Naive thymus-derived CD8-positive, alpha-beta T cell (primary cell): ENCODE measurements at places on chromosomes 3 and 15.

DNA sequence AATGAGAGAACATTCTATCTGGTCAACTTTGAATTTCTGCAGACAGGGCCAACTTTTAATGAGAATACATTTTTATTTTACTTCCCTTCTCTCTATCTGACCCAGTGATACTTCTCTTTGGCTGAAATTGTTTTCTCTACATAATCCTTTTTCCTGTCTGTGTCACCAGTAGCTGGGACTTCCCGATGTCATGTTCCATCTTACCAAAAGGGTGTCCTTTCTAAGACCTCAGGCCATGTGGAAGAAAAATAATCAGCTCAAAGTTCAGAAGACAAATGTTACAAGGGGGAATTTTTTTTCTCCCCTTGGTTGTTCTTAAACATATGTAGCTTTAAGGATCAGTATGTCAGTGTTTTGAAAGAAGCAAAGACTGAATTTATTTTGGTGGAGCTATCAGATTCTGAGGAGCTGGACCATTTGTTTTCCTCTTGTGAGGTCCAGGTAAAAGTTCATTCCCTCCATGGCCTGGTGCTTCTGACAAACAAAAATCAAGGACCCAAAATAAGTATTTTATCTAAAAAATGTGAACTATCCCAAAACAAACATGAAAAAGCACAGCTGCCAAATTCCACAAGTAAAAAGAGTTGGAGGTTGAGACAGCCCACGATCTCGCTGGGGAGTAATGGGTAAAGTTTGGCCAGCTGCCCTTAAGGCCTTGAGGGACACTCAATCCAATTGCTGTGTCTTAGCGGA is 859.4 kb upstream of the NR2F2 start:
- no peak for DNase-seq

DNA sequence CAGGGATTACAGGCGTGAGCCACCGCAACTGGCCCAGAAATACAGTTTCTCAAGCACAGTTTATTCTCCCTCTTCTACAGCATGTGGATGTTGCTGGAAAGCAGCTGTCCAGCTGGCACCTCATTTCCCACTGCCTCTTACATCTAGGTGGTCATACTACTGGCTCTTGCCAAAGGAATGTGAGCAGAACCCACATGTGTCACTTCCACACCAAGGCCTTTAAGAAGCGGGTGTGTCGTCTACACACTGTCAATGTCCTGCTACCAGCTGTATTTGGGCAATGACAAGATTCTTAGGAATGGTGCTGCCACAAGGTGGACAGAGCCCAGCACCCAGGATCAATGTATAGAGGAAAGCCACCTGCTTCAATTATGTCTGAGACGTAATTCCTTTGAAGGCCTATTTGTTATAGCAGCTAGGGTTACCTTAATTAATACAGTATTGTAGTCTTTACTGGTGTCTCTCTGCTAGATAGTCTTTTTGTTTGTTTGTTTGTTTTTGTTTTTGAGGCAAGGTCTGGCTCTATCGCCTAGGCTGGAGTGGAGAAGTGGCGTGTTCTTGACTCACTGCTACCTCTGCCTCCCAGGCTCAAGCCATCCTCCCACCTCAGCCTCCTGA is 15.1 kb upstream of the RAB7A start:
- DNase-seq, result no peak

DNA sequence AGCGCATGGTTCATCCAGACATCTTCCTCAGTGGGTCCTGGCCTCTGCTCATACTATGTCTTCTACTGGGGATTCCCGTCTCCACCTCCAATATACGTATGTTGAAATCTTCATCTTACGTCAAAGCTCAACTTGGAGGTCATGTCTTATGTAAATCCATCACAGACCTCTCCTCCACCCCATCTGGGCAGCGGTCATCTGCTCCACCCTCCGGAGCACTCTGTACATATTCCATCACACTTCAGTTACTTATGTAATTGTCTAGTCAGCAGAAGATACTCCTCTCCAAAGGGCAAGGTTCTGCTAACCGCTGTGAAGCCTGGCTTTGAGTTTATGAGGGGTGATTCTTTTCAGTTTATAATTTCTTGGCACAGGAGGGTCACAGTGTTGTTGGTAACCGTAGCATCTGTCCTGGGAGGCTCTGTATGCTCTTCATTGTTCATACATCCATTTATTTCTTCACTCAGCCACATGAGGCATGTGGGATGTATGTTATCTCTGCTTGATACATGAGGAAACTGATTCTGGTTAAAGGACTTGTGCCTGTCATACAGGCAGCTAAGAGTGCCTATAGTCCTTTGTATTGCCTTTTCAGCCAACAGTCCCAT is 22.1 kb downstream of the MAP2K1 start:
- DNase-seq, result no peak

DNA sequence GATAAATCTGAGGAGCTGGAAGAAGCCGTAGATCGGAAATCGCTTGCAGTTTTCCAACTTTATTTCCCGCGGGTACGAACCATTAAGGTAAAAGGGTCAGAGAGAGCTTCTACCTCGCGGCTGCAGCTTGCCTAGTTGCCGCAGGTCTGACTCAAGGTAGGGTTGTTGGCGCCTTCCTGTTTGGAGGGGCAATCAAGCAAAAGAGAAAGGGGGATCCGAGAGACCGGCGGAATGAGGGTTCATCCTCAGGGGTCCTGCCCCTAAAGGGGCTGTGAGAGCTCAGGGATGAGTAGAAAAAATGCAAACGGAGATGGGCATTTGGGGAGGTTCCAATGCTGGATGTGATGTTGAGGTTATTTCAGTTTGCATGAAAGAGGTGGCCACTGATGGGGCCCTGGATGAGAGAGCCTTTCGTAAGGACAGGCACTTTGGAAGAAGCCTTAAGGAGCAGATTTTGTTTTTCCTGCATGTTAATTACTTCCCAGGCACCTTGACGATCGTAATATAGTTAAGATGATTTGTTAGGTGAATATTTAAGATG is 265.4 kb downstream of the CGGBP1 start:
- no peak for DNase-seq

- no peak for DNase-seq
Measured at GRCh38 chr3:148773805-148774204, 53.8 kb upstream of the CPB1 start.

DNA sequence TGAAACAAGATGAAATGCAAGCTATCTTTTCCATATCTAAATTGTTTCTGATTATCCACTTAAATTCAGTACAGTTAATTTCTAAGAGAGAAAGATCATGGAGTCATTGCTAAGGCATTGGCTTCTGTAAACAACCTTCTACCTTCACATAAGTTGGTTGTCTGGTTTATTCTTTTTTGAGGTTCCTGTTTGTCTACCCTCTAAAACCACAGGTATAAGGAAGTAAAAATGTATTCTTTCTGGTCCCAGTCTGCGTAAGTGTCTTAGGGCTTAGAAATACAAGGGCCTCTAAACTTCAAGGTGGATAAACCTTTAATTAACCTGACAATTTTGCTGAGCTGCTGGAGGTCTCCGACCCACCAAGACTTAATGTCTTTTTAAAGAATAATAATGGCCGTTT is 3.6 kb upstream of the ATOSA start:
- DNase-seq, result peak; percentile 10

DNA sequence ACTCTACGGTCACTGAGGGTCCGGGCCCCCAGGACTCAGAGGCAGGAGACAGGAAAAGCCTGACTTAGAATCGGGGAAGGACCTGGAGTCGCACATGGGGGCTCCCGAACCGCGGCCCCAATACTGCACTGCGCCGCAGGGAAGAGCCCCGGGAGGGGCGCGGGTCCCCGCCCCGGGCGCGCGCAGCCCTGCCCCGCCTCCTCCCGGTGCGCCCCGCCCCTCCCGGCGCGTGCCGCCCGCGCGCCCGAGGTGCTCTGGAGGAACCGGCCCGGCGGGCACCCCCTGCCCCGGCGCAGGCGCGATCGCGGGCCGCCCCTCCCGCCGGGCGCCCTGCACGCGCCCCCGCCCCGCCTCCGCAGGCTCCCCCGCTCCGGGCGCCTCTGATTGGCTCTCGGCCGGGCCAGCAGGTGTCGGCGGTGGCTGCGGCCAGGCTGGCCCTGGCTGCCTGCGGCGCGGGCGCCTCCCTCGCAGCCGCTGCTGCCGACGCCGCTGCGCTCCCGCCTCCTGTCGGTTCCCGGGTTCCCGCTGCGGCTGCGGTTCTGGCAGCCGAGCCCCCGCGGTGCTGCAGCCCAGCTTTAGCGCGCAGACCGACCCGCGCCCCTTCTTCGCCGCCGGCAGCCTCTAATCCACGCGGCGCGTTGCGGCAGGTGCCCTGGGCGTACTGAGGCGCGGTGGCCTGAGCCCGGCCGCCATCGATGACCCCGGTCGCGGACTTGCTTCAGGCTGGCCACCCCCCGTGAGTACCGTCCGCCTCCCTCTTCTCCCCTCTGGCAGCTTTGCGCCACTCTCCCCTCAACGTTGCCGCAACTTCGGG is at the start of gene MYRIP:
MYRIP (plus strand) TSS at position 429 of the 814 bp plus-strand sequence. CDS start 91,208 bp downstream, outside the sequence.
- no peak for DNase-seq

DNA sequence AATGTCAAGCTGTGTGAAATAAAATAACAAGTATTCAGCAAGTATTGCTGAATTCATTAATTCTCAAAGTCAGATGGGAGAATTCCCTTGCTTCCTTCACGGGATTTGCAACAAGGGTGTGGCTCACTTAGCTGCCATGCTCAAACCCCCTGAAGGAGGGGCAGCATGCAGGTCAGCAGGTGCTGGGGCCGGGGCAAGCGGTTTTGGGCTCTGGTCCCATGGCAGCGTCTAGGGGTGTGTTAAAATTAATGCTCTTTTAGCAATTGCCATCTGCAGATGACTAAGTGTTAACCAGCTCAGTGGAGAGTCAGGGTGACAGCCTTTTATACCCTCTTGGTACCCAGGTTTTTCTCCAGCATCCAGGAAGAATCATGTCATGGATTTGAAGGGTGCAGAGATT is 40.0 kb upstream of the RBMS3 start:
- no peak for DNase-seq

DNA sequence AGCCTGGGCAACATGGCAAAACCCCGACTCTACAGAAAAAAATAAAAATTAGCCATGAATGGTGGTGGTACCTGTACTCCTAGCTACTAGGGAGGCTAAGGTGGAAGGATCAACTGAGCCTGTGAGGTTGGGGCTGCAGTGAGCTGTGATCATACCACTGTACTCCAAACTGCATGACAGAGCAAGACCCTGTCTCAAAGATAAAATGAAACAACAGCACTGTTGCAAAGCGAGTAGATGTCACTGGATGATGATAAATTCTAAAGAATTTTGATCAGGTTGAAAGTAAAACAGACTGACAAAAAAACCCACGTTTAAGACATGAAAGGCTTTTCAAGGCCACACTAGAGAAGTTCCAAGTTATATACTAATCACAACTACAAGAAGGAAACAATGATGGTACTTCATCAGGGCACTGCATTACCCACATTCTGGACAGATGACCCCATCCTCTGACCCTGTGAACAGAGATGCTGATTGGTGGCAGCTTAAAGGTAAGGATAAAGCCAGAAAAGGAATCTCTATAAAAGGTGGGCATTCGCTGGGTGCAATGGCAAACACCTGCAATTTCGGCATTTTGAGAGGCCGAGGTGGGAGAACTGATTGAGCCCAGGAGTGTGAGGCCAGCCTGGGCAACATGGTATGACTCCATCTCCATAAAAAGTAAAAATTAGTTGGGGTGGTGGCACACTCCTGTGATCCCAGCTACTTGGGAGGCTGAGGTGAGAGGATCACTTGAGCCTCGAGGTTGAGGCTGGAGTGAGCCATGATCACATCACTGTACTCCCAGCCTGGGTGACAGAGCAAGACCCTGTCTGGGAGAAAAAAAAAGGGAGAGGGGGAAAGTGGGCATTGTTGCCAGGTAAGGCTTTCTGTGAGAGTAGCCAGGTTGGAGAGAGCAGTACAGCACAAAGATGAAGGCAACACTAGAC is 59.2 kb downstream of the TBL1XR1 start:
- no peak for DNase-seq

DNA sequence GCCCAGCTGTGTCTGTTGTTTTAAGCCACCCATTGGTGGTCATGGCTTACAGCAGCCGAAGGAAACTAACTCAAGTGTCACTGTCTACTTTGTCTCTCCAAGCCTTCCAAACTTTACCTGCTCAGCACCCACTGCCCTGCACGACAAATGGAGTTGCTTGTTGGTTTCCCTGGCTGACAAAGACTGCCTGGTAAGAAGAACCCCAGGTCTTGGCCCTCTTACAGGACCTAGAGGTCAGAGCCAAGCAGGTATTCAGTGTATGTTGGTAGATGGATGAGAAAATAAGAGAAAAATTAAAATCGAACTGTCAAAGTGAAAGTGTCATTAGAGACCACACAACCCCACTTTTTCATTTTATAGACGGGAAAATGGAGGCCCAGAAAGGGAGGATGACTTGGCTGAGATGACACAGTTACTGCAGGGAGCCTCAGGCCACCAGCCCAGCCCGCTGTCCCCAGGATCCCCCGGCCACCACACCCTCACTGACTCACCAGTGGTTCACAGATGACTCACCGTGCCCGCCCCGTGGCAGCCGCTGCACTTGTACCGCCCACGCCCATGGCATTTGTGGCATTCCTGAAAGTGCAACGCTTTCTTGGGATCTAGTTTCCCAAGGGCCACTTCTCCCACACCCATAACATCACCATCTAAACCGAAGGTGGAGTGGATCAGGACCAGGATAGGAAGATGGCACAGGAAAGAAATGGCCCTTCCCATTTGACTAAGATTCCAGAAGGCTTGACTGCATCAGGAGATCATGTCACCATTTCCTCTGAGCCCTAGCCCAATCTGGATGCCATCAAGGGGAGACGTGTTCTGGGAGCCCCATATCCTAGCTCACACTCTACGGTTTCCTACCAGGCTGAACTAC is 15.2 kb downstream of the SSUH2 start:
- DNase-seq, result no peak

DNA sequence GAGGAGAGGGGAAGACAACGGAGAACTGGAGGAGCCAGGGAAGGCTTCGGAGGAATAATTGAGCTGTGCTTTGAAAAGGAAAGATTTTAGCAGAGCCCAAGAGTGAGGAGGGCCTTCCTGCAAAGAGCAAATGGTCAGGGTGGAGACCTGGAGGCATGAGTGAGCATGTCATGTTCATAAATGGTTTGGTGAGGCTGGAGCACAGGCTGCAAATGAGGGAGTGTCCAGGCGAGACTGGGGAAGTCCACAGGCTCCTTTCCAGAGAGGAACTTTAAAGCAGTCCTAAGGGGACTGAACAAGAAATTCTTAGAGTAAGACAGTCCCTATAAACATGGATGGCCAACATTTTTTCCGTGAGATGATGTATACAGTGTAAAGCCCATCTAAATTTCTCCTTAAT is 108.8 kb downstream of the THSD4 start:
- DNase-seq, result no peak

DNA sequence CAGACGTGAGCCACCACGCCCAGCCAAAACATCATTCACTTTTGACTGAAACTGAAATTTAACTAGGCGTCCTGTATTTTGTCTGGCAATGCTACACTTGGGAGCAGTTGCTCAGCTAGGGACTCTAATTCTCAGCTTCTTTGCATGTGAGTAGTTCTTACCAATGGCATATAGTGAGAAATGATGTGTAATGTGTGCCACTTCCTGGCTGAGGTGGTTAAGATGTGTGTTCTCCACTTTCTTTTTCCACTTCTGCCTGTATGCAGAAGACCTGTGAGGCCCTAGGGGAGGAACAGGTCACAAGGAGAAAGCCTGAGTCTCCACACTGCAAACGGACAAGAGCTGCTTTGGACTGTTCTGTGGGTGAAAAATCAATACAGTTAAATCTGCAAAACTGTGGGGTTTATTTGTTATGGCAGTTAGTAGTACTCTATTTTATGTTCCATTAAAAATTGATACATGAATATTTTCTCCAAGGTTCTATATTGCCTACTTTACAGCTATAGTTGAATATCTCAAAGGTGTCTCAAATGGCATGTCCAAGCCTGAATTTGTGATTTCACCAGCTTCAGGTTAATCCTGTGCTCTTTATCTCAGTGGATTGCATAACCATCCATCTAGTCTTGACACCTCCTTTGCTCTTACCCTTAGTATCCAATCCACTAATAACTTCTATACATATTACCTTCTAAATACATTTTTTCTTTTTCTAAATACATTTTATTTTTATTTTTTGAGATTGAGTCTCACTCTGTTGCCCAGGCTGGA is 59.3 kb downstream of the NR1D2 start:
- no peak for DNase-seq
